ENCODE measurements at places on chromosomes 13 and 19. TPM values are rescaled to one million over a fixed set of nuclear protein-coding genes. Genes with fewer than 3 reads are reported as not detected.

GRCh38 chr19:42421591-42422031 lies 5.6 kb downstream of the LIPE start:
- H3K4me3 ChIP-seq: no peak overlapping the region
- peaks cover 39% of the 10 kb centered on the region for H3K4me1 ChIP-seq
- H3K27ac ChIP-seq: peak overlapping the region; percentile 77
- no peak for DNase-seq
- peaks cover 10% of the 10 kb centered on the region for H3K36me3 ChIP-seq

DNA sequence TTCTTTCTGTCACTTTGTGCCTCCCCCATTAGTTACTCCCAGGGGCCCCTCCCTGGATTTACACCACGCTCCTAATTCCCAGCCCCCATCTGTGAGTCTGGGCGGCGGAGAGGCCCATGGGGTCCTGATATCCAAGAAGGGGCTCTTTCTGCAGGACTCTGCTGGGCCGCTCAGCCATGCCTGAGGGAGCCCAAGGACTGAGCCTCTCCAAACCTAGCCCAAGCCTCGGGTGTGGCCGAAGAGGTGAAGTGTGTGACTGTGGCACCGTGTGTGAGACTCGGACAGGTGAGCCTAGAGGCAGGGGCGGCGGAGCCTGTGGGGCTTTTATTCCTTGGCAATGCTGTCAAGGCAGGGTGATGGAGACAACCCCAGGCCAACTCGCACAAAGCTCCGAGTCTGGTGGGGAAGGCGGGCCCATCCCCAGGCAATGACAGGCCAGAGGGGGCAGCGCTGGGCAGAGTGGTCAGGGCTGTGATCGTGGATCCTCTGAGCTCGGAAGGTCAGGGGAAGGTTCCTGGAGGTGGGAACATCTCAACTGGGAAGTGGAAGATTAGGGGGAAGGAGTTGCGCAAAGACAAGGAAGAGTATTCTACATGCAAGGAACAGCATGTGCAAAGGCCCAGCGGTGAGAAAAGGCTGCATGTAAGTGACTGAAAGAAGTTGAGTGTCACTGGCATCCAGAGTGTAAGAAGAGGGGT lies 1.6 kb downstream of the PLEKHG2 start:
- peak overlapping the region; percentile 24 for H3K27ac ChIP-seq
- H3K4me1 ChIP-seq: no peaks in the 10 kb centered on the region
- H3K36me3 ChIP-seq: no peaks in the 10 kb centered on the region
- DNase-seq: no peak
- peak overlapping the region; percentile 60 for H3K4me3 ChIP-seq
- H3K27me3 ChIP-seq: peaks cover 6% of the 10 kb centered on the region

DNA sequence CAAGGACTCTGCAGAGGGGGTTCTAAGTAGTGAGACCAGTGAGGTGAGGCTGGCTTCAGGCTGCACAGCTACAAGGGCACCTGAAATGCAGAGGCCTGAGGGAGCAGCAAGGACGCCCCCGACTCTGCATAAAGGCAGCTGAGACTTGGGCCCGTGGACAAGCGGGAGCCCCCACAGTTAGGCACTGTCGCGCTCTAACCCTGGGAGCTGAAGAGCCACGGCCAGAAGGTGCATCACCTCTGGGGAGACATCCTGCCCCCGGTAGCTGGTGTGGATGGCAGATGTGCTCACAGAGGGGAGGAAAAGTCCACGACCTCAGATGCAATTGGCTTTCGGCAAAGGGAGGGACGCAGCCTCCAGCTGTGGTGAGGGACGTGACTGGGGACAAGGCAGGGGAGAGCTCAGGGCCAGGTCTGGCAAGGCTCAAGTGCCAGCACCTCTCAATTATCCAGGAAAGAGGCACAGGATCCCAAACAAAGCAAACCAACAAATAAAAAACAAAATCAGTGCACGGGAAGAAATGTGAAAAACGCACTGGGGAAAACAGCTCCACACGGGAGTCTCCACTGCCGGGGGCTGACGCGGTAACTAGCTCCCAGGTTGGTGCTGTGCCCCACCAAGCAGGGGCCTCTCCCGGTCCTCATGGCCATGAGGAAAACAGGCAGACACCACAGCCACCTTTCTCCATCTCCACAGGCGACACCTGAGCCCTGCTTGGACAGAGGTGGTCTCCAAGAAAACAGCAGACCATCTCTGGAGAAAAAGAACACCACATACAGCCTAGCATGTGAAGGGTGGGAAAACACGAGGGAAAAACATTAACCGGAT lies 23.0 kb upstream of the PLPP2 start:
- DNase-seq: no peak
- peaks cover 59% of the 10 kb centered on the region for H3K36me3 ChIP-seq
- no peaks in the 10 kb centered on the region for H3K27me3 ChIP-seq
- no peak overlapping the region for H3K4me3 ChIP-seq

GRCh38 chr19:49366110-49366509 lies 2.4 kb downstream of the DKKL1 start:
- no peak overlapping the region for H3K4me3 ChIP-seq
- DNase-seq: no peak
- H3K36me3 ChIP-seq: no peaks in the 10 kb centered on the region
- peaks cover 2% of the 10 kb centered on the region for H3K4me1 ChIP-seq
- no peaks in the 10 kb centered on the region for H3K27me3 ChIP-seq
- no peak overlapping the region for H3K27ac ChIP-seq

CGB7 gene
- polyA plus RNA-seq: 0.13 TPM

- H3K4me1 ChIP-seq: peaks cover 31% of the 10 kb centered on the region
- peak within 1 kb of the TSS; percentile 57 for H3K4me3 ChIP-seq
- peaks cover 10% of the 10 kb centered on the region for H3K36me3 ChIP-seq
- peak; percentile 98 for DNase-seq
- peak within 1 kb of the TSS; percentile 97 for H3K27ac ChIP-seq
Measured at GRCh38 chr19:53867225-53868090, at the start of gene MYADM. MYADM (plus strand) TSS chr19:53867883; CDS start chr19:53873530, 5,647 bp downstream.

GPR4 gene
- 0.47 TPM for polyA plus RNA-seq

HCST gene
- polyA plus RNA-seq: 17.6 TPM

ZNF492 gene
- 1.5 TPM for polyA plus RNA-seq

DNA sequence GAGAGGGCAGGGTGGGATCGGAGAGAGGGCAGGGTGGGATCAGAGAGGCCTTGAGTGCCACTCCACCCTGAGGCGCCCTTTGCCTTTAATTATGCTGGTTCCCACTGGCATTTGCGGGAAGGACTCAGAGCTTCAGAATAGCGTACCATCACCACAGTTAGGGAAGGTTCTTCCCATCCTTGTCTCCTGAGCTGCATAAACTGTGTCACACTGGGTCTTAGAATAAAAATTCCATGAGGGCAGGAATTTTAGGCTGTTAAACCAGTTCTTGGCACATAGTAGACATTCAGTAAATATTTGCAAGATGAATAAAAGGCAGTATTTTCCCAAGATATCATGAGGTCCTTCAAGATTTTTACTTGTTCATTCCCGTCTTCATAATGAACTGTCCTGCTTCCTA lies 24.4 kb downstream of the PPP2R1A start:
- H3K4me1 ChIP-seq: no peaks in the 10 kb centered on the region
- no peak for DNase-seq
- H3K27ac ChIP-seq: no peak overlapping the region
- no peaks in the 10 kb centered on the region for H3K27me3 ChIP-seq

CLASRP gene
- polyA plus RNA-seq: 55.3 TPM

AMER2 gene
- not detected for polyA plus RNA-seq

CBLC gene
- polyA plus RNA-seq: 162 TPM

CGB5 gene
- polyA plus RNA-seq: not detected

- no peak for DNase-seq
- peak overlapping the region; percentile 80 for H3K4me3 ChIP-seq
- H3K4me1 ChIP-seq: peaks cover 10% of the 10 kb centered on the region
- H3K36me3 ChIP-seq: peaks cover 1% of the 10 kb centered on the region
- H3K27me3 ChIP-seq: no peaks in the 10 kb centered on the region
Measured at GRCh38 chr19:1384085-1384462, 367 bp downstream of the NDUFS7 start.

DNA sequence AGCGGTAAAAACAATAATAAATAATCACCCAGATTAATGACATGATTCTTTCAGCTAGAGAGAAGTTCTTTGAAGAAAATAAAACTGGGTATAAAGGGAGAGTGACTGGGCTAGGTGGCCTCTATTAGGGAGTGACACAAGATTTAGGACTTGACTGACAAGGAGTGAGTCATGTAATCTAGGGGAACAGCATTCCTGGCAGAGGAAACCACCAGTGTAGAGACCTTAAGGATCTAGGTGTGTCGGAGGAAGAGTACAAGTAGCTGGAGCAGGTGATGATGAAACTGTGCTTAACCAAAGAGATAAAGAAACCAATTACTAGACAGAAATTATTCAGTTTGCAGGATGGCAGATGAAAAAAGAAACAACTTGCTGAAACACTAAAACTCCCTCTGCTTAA lies 248.0 kb downstream of the RFC3 start:
- H3K27me3 ChIP-seq: no peaks in the 10 kb centered on the region
- no peak for DNase-seq
- no peak overlapping the region for H3K4me3 ChIP-seq
- no peaks in the 10 kb centered on the region for H3K4me1 ChIP-seq
- no peaks in the 10 kb centered on the region for H3K36me3 ChIP-seq

DNA sequence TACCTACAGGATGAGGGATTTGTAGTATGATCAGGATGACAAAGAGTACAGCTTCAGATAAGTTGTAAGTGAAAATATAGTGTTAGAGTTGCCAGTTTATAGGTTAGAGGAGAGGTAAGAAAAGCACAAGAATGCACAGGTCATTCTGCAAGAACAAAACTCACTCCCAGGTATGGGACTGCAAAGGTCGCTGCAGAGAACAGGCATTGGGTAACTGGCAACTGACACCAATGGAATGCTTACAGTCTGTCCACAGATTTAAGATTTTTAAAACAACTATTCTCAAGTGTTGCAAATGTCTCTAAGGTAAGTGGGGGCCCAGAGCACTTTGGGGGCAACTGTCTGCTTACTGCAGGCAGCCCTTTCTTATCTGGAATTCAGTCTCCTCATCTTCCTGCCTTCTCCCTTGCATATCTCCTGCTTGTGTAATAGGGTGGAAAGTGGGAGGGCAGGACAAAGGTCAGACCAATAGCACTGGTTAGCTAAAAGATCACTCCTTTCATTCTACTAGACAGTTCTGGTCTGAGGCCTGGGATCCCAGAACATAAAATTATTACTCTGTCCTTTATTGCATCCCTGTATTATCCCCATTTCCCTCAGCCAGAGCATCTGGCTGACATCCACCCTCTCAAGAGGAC lies 42.3 kb upstream of the ZNF726 start:
- no peaks in the 10 kb centered on the region for H3K36me3 ChIP-seq
- peak; percentile 19 for DNase-seq
- no peak overlapping the region for H3K27ac ChIP-seq
- H3K27me3 ChIP-seq: no peaks in the 10 kb centered on the region
- H3K4me3 ChIP-seq: no peak overlapping the region
- no peaks in the 10 kb centered on the region for H3K4me1 ChIP-seq

PDX1 gene
- polyA plus RNA-seq: 1.7 TPM

TBXA2R gene
- 1.2 TPM for polyA plus RNA-seq

DNMT1 gene
- polyA plus RNA-seq: 32.0 TPM

- no peak overlapping the region for H3K27ac ChIP-seq
- DNase-seq: no peak
- H3K4me3 ChIP-seq: no peak overlapping the region
- H3K36me3 ChIP-seq: no peaks in the 10 kb centered on the region
- no peaks in the 10 kb centered on the region for H3K27me3 ChIP-seq
Measured at GRCh38 chr19:56321254-56321988, 6.8 kb upstream of the ZSCAN5A start.

- DNase-seq: no peak
- no peaks in the 10 kb centered on the region for H3K4me1 ChIP-seq
- H3K4me3 ChIP-seq: no peak overlapping the region
- no peaks in the 10 kb centered on the region for H3K36me3 ChIP-seq
- no peak overlapping the region for H3K27ac ChIP-seq
- H3K27me3 ChIP-seq: no peaks in the 10 kb centered on the region
Measured at GRCh38 chr13:66137384-66137783, 1092.8 kb downstream of the PCDH9 start.

CYSLTR2 gene
- 1.6 TPM for polyA plus RNA-seq

GRCh38 chr19:15769586-15769985 lies 17.9 kb upstream of the OR10H5 start:
- H3K4me1 ChIP-seq: no peaks in the 10 kb centered on the region
- H3K27ac ChIP-seq: no peak overlapping the region
- H3K4me3 ChIP-seq: no peak overlapping the region
- H3K27me3 ChIP-seq: no peaks in the 10 kb centered on the region
- H3K36me3 ChIP-seq: no peaks in the 10 kb centered on the region
- no peak for DNase-seq

ADGRE1 gene
- 1.9 TPM for polyA plus RNA-seq

ZNF677 gene
- polyA plus RNA-seq: 30.5 TPM

DNA sequence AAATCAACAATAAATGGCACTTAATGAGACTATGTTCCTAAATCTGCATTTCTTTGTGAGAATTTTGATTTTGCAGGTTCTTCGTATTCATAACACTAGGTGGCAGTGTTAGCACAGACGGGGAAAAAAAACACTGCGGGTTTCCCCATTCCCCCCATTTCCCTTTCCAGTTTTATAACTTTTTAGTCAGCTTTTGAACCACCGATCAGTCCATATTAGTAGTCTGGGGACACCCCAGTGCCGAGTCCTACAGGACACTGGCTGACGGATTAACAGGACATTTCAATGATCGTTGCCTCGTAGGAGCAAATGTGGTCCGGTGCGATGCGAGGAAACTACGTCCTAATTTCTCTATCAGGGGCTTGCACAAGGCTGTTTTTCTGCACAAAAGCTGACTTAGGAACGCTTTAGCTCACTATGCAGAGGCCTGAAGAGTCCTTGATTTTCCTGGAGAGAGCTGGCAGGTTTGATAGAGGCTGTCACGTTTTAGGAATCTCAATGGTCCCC lies 234.3 kb downstream of the LMO7 start:
- DNase-seq: peak; percentile 29
- H3K4me3 ChIP-seq: no peak overlapping the region
- no peaks in the 10 kb centered on the region for H3K36me3 ChIP-seq
- no peaks in the 10 kb centered on the region for H3K27me3 ChIP-seq

DNA sequence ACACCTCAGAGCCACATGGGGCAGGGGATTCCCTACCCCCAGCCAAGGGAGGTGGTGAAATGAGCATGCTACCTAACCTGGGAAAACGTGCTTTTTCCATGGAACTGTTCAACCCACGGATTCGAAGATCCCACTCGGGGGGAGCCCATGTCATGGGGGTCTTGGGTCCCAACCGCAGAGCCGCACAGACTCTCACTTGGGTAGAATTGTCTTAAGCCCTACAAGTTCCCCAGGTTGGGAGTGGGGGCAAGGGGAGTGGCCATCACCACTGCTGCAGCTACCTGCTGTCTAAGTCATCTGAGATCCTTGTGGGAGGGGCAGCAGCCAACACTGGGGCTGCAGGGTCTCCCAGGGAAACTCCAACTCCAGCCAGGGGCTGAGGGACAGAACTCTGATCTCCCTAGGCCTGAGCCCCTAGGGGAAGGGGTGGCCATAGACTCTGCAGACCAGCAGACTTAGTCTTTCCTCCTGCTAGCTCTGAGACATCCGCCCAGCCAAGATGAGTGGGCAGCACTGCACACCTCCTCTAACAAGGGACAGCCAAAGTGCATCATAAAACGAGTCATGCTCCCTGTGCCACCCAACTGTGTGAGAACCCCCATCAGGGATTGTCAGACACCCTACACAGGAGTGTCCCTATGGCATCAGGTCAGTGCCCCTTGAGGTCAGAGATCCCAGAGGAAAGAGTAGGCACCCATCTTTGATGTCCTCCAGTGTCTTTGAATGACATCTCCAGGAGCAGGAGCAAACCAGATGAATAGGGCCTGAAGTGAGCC lies 610.4 kb upstream of the SLITRK6 start:
- H3K27ac ChIP-seq: no peak overlapping the region
- no peaks in the 10 kb centered on the region for H3K4me1 ChIP-seq
- H3K4me3 ChIP-seq: no peak overlapping the region
- no peaks in the 10 kb centered on the region for H3K27me3 ChIP-seq
- DNase-seq: no peak

- H3K4me3 ChIP-seq: no peak overlapping the region
- H3K27me3 ChIP-seq: no peaks in the 10 kb centered on the region
- H3K36me3 ChIP-seq: no peaks in the 10 kb centered on the region
- DNase-seq: no peak
- no peak overlapping the region for H3K27ac ChIP-seq
Measured at GRCh38 chr13:99689955-99690354, 188.7 kb downstream of the TM9SF2 start.

WIZ gene
- 7.0 TPM for polyA plus RNA-seq

UNC13A gene
- polyA plus RNA-seq: 1.1 TPM

All from small intestine (tissue), 16 donors.